ENCODE measurements at places on chromosomes 7 and 10.

DNA sequence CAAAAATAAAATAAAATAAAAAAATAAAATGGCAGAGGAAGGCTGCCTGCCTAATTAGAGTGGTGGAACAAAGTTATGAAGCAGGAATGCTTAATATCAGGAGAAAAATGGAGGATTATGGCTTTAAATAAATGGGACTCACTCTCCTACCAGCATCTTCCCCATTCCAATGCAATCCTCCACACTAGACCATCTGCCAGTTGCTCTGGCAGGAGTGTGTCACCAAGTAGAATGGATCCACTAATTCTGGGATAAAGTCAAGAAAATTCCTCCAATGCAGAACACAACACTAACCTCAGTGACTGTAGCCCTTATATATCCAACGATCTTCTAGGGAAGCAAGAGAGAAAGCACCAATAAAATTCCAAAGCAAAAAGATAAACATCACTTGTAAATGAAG, 112.5 kb upstream of the ARID5B start:
- DNase-seq, result no peak

- DNase-seq, result no peak
These were observed 25.6 kb downstream of the VSTM4 start for GRCh38 chr10:49089557-49090188.

DNA sequence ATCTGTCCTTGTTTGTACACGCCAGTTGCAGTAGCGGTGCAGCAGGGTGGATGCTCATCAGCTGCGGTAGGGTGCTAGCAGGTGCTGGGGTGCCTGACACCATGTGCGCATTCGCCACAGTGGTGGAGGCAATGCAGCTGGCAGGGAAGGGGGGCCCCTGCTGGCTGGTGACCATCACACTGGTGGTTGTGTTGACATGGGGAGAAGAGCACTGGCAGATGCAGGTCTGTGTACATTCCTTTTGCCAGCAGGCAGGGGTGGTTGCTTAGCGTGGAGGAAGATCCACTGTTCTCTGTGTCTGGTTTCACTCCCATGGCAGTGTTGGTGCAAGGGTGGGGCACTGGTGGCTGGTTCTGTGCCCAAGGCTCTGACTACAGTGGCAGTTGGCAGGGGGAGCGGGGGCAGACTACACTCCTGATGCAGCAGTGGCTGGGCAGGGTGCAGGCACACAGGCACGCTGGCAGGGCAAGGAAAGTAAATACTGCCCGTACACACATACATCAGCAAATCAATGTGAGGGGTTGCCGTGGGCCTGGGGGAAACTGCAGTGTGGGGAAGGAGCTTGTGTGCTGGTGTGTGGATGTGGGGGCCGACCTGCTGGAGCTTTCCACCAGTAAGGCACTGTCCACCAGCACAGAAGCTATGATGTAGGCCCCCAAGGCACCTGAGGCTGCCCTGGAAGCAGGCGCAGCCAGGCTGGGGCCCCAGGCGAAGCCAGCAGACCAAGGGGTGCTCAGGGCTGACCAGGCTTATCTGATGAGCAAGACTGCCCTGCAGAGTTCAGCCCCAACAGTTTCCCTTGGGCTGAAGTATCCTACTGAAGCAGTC, 87.2 kb upstream of the UNC5B start:
- DNase-seq, result no peak

GRCh38 chr7:25839084-25839769, 312.8 kb upstream of the NFE2L3 start:
- DNase-seq, result no peak

DNA sequence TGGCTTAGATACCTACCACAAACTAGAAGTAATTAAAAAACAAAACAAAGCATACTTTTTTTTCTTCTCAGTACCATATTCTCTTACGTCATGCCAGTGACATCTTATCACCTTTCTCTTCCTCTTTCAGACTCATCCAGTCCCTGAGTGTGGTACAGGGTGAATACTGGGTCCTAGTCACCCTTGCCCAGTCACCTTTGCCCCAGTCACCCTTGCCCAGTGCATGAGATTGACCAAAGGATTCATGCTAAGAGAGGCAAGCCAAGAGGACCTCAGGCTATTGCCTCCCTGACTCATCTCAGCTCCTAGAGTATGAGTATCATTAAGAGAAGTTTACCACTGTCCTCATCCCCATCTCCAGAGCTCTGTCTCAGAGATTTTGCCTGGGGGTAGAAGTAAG, 10.0 kb upstream of the TSPAN12 start:
- DNase-seq, result no peak

- DNase-seq, result peak; percentile 8
These were observed 58.4 kb downstream of the DNAJC12 start for GRCh38 chr10:67779465-67780203.

- no peak for DNase-seq
These were observed 32.3 kb upstream of the IMMP2L start for GRCh38 chr7:111594602-111595001.

DNA sequence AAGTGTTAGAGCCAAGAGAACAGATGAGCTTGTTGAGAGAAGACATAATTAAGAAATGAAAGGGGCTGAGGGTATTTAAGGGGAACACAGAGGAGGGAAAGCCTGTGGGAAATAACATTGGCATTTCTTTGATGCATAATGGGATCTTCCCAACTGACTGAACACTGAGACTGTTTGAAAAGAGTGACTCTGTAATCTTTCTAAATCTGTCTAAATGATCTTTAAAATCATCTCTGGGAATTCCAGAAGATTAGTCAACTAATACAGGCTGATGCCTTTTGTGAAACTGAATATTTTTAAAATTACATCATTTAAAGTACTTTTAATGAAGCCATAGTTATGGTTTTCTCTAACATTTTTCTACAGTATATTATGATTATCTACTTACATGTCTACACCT, 17.4 kb upstream of the SLC35G1 start:
- no peak for DNase-seq

DNA sequence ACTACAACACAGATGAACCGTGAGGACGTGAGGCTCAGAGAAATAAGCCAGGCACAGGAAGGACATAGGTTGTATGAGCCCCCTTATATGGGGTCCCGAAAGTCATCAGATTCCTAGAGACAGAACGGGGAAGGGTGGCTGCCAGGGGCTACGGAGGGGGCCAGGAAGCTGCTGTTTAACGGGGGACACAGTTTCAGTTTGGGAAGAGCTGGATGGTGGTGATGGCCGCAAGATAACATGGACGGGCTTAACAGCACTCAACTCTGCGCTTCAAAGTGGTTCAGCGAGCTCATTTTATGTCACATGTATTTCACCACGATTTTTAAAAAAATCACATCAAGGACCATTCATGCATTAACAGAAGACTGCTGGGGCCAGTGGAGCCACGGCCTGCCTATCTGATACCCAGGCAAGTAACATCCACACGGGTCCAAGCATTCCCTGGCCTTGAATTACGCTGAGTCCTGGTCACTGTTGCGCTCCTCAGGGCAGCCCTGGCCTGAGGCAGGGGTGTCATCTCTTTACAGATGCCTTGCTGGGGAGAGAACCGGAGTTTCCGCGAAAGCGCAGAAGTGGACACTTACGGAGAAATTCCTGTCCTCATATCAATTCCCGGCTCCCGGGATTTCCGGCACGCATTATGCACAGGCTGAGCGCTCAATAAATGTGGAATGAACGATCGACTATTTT, 1.5 kb downstream of the CARD11 start:
- no peak for DNase-seq

DNA sequence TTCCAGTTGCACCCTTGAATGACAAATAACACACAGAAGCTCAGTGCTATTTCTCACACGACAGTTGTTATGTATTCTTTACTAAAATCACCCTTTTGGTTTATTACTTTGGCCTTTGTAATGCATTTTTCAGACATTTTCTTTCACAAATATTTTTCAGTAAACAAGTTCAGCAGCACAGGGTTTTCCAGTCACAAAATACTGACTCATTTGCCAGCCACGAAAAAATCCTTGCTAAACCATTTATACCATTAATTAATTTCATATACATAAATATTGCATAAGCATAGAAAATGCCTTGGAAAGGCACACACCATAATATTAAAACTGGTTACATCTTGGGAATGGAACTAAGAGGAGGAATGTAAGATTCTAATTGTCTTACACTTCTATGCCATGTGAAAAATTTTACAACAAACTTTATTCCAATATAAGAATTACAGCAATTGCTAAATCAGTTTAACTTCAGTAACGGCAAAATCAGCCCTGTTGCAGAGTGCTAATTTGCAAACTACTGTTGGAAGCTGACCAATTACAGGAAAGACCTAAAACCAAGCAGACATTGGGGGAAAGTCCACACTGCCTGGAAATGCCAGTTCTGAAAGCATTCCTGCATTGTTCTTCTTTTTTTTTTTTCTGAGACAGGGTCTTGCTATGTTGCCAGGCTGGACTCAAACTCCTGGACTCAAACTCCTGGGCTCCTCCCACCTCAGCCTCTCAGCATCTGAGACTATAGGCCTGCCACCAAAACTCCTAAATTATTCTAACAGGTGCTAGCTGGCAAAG, 31.6 kb upstream of the PBLD start:
- DNase-seq, result no peak

DNA sequence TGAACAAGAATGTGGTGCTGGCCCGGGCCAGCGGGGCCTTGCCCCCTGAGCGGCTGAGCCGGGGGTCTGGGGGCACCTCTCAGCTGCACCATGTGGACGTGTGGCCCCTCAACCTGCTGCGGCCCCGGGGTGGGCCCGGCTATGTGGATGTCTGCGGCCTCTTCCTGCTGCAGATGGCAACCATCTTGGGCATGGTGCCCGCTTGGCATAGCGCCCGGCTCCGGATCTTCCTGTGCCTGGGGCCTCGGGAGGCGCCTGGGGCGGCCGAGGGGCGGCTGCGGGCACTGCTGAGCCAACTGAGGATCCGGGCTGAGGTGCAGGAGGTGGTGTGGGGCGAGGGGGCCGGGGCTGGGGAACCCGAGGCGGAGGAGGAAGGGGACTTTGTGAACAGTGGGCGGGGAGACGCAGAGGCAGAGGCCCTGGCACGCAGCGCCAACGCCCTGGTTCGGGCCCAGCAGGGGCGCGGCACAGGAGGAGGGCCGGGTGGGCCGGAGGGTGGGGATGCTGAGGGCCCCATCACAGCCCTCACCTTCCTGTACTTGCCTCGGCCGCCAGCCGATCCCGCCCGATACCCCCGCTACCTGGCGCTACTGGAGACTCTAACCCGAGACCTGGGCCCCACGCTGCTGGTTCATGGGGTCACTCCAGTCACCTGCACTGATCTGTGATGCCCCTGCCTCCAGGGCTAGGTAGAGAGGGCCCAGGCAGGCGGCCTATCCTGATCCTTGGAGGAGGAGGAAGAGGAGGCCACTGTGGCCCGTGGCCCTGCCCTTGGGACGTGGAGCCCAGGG, 1.1 kb upstream of the TRIP6 start:
- no peak for DNase-seq
